ENCODE measurements at places on chromosomes 5 and 9.

DNA sequence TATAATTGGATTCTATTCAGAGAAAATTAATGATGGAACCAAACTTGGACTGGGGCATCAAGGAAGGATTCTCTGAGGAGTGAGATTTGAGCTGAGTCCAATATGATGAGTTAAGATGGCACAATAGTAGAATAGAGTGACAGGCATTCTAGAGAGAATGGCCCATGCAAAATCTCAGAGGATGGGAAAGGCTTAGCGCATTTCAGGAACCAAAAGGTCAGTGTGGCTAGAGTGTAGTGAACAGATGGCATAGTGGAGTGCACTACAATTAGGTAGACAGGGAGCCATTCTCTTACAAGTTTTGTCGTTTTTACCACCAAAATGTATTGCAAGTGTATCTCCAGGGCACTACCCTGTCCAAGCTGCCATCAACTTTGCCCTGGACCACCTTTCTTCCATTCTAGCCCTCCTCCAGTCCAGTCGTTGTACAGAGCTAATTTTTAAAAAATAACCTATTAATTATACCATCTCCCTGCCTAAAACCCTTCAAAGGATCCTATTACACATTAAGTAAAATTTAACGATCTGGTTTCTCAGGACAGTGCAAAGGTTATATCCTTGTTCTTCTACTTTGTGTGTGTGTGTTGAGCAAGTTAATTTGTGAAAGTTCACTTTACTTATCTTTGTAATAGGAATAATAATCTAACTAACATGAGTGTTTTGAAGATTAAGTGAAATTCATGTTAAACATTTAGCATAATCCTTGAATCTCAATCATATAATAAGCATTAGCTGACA is 211.7 kb downstream of the COMMD10 start:
- DNase-seq: no peak

DNA sequence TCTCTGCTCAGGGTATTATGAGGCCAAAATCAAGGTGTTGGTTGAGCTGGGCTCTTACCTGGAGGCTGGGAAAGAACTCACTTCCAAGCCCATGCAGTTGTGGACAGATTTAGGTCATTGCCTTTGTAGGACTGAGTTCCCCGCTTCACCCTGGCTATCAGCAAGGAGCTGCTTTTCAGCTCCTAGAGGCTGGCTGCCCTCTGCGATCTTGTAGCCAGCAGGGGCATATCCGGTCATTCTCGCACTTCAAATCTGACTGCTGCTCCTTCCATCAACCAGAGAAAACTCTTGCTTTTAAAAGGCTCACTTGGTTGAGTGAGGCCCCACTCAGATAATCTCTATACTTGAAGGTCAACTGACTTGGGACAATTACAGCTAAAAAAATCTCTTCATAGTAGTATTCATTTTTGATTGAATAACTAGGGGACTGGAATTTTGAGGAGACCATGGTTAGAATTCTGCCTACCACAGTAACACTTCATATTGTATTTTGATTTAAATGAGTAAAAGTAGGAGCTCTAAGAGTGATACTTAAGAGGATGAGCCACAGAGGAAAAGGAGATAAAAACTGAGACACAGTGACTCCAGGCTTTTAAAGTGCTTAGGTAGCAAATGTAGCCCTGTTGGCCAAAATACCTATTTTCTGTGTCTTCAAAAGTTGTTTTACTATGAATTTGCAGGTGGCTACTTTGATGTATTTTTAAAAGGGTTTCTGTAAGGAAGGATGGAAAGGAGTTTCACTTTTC is 137.4 kb downstream of the CD180 start:
- no peak for DNase-seq

- DNase-seq: peak; percentile 78
Observed at GRCh38 chr5:180809403-180810209, 7.0 kb upstream of the MGAT1 start.

- DNase-seq: no peak
Observed at GRCh38 chr9:36566813-36567221, 5.9 kb upstream of the MELK start.

DNA sequence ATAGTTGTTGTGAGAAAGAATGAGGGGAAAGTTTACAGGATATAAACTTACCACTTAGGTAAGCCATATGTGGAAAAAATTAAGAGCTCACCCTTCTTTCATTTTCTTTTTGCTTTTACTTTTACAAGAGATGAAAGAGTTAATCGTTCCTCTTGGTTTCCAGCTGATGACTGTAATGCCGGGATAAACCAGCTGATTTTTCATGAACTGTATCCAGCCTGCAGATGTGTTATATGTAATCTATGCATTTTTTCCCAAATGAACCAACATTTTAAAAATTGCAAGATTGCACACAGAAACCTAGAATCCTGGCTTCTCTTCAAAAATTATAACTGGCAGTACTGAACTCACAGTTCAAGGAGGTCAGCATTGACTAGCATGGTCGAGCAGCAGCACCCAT is 185.9 kb downstream of the GRIA1 start:
- no peak for DNase-seq

DNA sequence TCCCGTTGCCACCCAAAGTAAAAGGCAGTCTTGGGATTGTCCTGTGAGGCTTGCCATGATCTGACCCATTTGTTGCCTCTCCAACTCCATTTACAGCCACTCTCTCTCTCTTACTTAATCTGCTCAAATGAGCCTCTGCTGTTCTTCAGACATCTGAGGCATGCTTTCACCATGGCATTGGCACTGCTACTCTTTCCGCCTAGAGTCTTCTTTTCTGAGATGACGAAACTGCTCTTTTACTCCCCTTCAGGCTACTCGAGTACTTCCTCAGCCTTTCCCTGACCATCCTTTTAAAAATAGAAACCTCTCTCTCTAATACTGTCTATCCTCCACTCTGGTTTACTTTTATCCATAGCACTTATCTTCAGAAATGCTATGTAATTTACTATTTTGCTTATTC is 9.0 kb downstream of the FOCAD start:
- DNase-seq: no peak

DNA sequence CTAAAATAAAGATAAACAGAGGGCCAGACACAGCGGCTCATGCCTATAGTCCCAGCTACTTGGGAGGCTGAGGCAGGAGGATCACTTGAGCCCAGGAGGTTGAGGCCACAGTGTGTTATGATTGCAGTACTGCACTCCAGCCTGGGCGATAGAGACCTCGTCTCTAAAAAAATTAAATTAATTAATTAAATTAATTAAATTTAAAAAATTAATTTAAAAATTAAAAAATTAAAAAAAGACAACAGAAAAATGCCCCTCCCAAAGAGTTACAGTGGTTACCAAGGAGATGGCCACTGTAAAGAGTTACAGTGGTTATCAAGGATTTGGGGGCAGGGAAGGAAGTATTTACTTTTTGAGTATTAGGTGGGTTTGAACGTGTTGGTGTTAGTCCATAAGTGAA is 38.3 kb downstream of the CDC14B start:
- no peak for DNase-seq

DNA sequence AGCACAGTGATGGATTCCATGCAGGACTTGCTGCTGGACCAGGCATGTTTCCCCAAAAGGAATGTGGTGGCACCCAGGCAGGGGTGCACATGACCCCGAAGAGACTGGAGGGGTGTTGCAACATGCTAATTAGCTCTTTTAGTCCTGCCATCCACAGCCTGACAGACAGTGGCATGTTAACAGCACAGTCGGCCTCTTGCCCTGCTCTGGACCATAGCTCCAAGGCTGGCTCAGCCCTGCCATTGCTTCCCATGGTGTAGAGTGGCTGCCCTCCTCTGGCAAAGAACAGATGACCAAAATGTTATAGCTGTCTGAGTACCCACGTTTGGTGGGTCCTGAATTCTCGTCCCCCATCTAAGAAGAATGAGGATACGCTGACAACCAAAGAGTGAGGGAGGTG is 736.4 kb upstream of the PTPRD start:
- DNase-seq: no peak
